ENCODE measurements at places on chromosomes 3 and 15.

DNA sequence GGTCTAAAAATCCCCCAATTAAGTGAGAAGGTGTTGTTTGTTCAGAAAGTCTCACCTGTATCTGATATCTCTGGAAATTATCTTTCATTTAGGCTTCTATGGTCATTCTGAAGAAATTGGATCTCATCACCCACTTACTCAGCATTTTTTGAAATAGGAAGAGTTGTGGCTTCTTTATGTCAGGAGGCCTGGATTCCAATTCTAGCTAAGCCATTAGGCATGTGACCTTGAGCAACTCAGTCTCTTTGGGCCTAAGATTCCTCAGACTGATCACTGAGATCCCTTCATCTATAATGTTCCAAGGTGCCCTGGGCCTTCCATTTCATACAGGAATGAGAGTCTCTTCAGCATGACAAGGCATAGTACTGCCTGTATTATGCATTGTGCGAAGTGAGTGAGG, 70.3 kb downstream of the ARHGEF26 start:
- no peak for DNase-seq

DNA sequence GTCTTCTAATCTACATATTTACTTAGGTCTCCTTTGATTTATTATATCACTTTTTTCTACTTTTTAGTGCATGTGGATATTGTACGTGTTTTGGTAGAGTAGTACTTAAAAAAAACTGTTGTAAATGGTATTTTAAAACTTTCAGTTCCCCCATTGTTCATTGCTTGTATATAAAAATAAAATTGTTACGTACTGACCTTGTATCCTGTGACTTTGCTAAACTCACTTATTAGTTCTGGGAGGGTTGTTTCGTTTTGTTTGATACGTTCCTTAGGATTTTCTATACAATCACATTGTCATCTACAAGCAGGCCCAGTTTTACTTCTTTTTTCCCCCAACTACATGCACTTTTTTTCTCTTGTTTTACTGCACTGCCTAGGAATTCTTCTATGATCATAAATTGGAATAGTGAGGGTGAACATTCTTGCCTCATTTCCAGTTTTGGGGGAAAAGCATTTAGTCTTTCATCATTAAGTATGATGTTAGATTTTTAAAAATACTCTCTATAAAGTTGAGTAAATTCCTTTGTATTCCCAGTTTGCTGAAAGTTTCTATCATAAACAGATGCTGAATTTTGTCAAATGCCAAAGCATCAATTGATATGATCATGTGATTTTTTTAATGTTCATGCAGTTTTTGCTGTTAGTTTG, 33.5 kb upstream of the ACKR4 start:
- DNase-seq = no peak

DNA sequence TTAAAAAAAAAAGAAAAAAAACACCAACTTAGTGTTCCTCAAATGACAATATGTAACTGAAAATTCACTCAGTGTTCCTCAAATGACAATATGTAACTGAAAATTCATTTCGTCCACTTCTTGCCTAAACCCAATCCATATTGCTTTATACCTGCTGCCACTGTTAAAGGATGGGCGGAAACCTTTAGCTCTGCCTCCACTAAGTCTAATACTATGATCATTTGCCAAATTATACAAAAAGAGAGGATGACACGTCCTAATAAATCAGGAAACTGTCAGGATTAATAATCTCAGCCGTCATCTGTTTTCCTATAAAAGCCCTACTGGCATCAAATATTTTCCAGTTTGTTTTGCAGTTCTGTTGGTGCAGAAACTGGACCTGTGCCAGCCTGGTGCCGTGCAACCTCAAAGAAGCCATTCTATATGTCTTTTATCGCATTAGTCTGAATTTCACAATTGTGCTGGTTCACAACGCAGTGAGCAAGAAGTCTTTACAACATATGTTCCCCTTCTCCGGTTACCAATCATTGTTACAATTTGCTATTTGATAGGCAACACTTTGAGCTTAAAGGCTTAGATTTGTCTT, 160.4 kb upstream of the KCNH8 start:
- no peak for DNase-seq

- DNase-seq = no peak
These were observed 249.3 kb downstream of the BBX start for GRCh38 chr3:107772016-107772415.

DNA sequence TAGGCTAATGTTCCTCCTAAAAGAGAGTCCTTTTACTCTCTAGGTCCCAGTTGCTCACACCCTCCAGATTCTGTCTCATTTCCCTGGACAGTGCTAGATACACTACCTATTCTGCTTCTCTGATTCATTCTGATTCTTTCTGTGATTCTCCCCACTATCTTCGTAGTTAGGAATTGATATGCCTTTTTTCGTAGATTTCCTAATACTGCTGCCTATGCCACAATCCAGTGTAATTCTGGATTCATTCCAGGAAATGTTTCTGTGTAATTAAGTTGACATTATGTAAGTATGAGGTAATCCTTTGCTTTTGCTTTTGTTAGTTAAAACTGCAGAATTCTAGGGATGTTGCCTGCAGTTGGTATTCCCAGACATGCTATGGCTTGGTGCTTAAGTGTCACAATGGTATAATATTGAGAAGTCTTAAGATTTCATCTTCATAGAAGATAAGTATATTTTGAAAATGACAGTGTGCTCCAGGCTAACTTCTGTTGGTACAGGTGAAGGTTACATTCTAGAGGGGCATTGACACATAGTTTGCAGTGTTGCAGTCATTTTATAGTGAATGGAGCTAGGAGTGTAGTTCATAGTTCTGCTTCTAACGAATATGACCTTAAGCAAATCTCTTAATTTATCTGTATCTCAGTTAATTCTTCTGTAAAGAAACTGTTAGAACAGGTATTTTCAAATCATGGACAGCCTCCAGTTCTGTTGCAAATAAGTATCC, 54.3 kb downstream of the RIOX2 start:
- DNase-seq = no peak
